Fibroblast of skin of left quadriceps (primary cell): ENCODE measurements at places on chromosomes 4 and X.

DNA sequence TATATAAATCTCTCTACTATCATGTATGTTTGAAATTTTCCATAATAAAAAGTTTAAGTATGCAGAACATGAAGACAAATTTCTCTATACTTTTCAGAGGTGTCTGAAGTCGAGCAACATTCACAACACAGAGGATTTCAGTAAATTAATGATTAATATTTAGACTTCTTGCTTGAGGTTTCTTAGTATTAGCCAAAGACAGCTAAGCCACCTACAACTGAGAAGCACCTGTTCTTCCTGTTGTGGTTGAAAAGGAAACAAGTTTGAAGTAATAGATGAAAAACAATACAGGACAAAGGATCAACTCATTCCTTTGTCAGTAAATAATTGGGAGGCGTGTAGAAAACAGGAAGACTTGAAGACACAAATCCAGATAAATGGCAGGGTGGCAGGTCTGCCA lies 21.1 kb downstream of the SCML1 start:
- DNase-seq: no peak

DNA sequence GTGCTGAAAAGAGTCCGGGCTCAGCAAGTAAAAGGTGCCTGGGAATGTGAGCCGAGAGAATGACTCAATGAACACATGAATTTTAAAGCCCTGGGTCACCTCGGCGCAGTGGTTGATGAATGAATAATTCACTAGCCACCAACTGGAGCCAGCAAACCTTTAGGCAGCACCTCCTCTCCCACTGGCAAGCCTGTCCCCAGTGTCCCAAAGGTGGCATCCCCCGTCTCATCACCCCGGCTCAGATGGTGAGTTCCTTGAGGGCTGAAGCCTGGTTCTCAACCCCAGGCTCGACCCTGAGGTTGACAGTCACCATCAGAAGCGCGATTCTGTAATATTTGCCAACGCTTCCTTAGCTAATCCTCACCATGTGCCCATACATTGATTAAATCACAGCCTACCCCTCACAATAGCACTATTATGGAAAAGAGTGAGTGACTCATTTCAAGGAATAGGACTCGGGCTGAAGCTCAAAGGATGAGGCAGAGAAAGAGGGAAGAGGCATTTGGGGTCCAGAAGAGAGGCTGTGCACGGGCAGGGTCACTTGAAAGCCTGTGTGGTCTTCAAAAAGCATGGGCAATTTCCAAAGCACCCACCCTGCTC lies 2.7 kb upstream of the CCNQ start:
- no peak for DNase-seq

GRCh38 chrX:44470816-44471215 lies 71.8 kb downstream of the FUNDC1 start:
- DNase-seq: no peak

DNA sequence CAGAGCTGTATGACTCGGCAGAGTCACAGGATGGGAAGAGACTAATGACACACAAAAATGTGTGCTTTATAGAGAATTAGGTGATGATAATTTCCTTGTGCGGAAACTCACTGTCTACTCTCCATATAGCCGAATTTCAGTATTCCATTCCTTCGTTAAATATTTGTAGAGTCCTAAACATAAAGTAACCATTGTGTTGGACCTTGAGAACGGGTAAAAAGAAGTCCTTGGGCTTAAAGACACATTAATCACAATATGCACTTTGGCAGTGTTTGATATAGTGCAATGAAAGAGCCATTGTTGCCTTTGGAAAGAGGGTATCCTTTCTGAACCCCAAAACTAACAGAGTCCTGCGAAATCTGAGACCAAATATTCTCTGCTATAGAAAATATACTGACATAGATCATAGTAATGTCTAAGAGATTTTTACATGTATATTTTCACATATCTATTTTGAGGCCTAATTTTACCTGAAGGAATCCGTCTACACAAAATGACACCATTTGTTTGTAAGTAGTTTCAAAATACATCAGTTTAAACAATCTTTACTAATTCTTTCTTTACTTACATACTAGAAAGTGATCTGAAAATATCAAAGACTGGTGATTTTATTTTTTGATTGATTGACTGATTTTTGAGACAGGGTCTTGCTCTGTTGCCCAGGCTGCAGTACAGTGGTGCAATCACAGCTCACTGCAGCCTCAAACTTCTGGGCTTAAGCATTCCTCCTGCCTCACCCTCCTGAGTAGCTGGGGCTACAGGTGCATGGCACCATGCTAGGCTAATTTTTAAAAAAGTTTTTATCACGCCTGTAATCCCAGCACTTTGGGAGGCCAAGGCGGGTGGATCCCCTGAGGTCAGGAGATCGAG lies 296.8 kb downstream of the DCTD start:
- no peak for DNase-seq

GRCh38 chrX:40411340-40412111 lies 169.2 kb upstream of the ATP6AP2 start:
- DNase-seq: no peak

- DNase-seq: no peak
Observed at GRCh38 chr4:101528526-101528925, 181.2 kb upstream of the PPP3CA start.

DNA sequence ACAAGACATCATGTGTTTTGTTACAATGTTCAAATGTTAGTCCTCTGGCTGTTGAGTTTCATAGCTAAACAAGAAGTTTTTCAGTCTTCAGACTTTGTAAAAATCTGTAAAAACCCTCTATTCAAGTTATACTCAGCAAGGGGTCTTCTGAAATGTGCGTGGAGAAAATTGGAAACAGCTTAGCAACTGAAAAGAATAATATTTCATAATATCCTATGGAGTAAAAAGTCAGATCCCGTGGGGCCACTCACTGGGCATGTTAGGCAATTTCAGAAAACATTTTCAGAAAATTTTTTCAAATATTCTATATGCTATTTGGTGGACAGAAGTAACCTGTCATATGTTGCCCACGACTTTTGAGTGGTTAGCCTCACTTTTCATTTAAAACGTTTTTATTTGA lies 118.3 kb downstream of the CORIN start:
- DNase-seq: no peak

- DNase-seq: no peak
Observed at GRCh38 chr4:51960486-51960885, 59.7 kb downstream of the LRRC66 start.

DNA sequence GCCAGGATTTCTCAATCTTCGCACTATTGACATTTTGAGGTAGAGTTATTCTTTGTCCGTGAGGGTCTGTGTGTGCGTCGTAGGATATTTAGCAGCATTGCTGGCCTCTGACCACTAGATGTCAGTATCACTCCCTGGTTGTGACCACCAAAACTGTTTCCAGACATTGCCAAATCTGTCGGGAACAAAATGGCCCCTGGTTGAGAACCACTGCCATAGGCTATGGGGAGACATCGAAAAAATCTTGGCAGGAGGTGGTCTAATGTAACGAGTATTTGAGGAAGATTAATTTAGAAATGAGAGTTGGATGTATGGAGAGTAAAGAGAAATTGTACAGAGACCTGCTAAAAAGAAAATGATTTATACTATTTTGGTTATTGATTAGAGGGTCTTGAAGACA lies 108.4 kb downstream of the DOCK11 start:
- DNase-seq: peak; percentile 25

DNA sequence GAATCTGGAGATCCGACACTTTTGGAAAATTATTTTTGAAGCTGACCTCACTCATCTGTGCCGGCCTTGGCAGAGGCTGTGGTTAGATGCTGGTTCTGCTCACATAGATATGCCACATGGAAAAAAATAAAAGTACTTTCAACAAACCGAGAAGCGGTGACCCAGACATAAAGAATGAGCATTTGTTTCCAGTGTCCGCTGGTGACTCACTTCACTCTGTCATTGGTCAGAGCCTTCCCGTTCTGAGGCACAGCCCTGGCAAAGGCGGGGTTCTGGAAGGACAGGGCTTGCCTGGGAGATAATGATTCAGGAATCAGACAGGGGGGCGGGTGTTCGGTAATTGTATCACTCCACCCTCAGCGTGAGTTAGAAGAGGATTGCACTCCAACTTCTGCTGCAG lies 172.4 kb upstream of the MXRA5 start:
- DNase-seq: peak; percentile 79

- DNase-seq: no peak
Observed at GRCh38 chr4:10020871-10021652, at the start of gene SLC2A9. Gene SLC2A9, minus strand, starts transcription at chr4:10021497. Its CDS starts 68 bp downstream, at chr4:10021429.

- DNase-seq: no peak
Observed at GRCh38 chr4:5708449-5709206, at the start of gene EVC2. Gene EVC2, minus strand, starts transcription at chr4:5708559. Its CDS starts 46 bp downstream, at chr4:5708513.

DNA sequence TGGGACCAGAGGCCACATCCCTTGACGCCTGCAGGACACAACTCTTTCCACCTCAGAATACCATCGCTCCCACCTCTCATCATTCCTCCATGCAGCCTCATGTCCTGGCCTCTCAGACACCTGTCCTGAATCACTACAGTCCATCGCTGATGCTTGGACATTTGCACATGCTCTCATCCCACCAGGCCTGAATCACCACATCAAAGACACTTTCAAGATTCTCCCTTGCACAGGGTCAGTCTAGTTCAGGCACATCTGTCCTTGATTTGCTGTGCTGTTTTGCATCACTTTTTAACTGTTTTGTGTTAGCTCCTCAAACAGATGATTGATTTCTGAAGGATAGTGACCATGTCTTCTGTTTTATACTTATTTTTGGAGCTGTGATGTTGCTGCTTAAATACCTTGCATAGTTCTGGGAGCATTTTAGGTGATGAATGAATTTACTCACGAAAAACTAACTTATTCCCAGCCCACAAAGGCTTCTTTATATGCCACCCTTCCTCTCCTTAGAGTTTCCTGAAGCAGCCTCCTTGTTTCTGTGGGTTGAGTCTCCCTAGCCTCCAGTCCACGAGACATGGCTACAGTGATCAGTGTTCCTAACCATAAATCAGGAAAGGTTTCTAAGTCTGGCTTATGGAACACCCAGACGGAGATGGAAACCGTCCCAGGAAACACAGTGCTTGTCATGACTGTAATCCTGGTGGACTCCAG lies 2.6 kb downstream of the FAM114A1 start:
- no peak for DNase-seq

GRCh38 chrX:23845351-23845817 lies 62.4 kb downstream of the APOO start:
- no peak for DNase-seq

GRCh38 chr4:156606554-156607477 lies 364.8 kb downstream of the PDGFC start:
- DNase-seq: no peak

- DNase-seq: no peak
Observed at GRCh38 chr4:136277741-136278140, 1254.6 kb downstream of the PCDH18 start.

DNA sequence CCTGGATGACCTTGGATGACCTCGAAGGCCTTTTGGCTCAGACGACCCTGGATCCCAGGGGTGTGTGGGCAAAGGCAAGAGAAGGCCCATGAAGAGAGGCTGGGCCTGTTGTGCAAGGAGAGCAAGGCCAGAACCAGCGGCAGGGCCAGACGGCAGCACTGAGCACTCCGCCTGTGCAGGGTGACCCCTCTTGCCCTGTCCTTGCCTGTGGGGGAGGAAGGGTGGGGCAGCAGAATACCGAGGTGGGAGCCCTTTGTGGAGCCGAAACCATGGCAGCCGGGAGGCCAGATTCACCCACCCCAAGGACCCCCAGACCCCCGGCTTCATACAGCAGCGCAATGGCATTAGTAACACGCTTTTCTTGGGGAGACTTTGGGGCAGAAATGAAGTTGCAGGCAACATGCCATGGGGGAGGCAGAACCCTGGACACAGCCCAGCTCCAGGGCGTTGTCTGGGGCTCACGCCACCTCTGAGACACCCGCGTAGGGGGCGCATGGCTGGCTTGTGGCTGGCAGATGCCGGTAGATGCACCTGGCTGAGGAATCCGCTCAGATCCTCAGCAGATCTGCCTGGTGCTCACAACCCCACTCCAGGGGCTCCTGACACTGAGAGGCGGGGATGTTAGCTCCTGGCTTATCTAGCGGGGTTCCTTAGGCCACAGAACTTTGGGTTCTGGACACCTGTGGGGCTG lies 114.5 kb downstream of the FAM53A start:
- no peak for DNase-seq

GRCh38 chrX:43718546-43718945 lies 62.4 kb downstream of the MAOA start:
- DNase-seq: no peak

- DNase-seq: peak; percentile 16
Observed at GRCh38 chr4:73447671-73448070, 11.7 kb downstream of the AFP start.

- DNase-seq: no peak
Observed at GRCh38 chr4:167717495-167717894, 374.8 kb upstream of the ANXA10 start.

GRCh38 chr4:48031802-48032525 lies 15.4 kb downstream of the NIPAL1 start:
- DNase-seq: no peak

GRCh38 chr4:99011910-99012309 lies 16.4 kb downstream of the METAP1 start:
- no peak for DNase-seq

DNA sequence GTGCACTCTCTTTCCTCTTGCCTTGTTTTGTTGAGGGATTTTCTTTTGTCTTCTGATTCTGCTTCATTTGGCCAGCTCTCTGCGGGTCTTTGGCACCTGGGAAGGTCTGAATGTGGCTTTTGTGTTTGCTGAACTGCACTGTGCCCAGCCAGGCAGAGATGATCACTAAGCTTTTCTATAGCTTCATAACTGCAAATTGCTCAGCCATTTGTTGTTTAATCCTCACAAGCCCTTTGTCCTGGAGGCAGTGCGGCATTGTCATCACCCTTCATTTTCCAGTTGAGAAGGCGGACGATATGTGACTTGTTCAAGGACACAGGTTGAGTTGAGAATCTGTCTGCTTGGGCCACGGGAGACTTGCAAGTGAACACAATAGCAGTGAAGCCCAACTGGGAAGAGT lies 46.0 kb upstream of the SFRP2 start:
- no peak for DNase-seq

DNA sequence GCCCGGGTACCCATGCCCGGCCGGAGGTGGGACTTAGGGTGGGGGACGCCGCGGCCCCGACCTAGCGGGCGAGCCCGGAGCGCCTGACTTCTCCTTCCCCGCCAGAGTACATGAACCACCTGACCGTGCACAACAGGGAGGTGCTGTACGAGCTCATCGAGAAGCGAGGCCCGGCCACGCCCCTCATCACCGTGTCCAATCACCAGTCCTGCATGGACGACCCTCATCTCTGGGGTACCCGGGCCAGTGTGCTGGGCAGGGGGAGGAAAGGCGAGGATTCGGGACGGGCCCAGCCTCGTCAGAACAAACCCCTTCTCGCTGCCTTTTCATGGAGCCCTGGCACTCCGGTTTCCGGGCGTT lies 622 bp downstream of the TAFAZZIN start:
- DNase-seq: no peak

- no peak for DNase-seq
Observed at GRCh38 chrX:73525928-73526690, 36.9 kb upstream of the CHIC1 start.
